Umbilical cord (tissue), 2 donors: ENCODE measurements at places on chromosomes 3 and 15.

DNA sequence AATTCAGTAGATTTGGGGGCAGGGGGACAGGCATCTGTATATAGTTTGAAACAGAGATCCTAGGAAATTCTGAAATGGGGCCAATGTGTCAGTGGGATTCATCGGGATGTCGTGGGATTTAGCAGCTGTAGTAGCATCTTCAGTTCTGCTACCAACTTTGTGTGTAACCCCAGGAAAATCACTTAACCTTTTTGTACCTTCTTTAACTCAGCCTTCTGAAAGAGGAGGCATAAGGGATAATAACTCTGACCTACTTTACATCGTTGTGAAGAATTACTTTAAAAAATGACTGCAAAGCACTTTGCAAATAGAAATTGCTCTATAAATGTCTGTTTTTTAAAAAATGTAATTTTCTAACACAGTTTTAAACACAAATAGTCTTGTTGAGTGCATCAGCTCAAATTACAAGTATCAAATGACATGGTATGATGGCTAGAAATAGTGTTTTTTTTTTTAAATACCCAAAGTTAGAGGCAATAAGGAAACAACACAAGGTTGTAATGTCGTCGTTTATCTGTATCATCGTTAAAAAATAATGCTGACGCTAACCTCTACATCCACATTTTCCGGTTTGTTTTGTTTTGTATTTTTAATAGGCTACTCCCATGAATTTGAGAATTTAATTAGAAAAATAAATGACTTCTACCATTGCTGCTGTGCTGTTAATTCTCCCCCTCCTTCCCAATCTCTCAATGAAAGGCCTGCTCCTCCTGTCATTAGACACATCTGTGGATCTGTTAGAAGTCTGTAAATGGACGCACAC, 338.5 kb downstream of the PTPRG start:
- DNase-seq, result no peak

DNA sequence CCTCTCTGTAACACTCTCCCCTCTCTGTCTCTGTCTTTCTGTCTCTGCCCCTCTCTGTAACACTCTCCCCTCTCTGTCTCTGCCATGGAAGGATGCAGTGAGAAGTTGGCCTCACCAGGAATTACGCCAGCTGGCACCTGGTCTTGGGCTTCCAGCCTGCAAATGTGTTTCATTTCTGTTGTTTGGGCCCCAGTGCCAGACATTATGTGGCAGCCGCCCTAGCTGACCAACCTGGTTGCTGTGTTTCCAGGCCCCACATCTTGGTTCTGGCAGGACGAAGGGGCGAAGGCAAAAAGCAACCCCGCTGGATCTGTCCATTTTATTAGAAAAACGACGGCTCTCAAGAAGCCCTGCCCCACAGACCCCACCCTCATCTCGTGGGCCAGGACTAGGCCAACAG, 5.2 kb upstream of the ZXDC start:
- DNase-seq, result no peak

GRCh38 chr3:151107701-151108100, 22.2 kb downstream of the MED12L start:
- no peak for DNase-seq

- DNase-seq, result no peak
Measured at GRCh38 chr3:56422316-56422715, 46.0 kb downstream of the ERC2 start.

GRCh38 chr3:150239766-150240165, 168.3 kb upstream of the TSC22D2 start:
- DNase-seq, result no peak

DNA sequence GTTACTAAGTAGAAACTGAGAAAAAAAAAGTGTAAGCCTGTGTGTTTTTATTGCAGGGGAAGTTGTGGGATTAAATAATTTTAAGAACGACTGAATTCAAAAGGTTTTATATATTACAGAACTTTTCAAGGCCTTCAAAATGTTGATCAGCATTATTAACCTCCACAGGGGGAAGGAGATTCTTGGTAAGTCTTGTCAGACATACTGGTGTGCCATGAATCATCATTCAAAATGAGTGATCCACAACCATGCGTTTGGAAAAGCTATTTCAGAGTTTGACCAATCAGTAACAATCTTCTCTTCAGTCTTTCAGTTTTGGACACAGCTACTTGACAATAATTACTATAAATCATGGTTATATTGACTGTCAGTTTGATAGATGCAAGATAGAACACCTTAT, 70.2 kb downstream of the ADAMTS9 start:
- no peak for DNase-seq

DNA sequence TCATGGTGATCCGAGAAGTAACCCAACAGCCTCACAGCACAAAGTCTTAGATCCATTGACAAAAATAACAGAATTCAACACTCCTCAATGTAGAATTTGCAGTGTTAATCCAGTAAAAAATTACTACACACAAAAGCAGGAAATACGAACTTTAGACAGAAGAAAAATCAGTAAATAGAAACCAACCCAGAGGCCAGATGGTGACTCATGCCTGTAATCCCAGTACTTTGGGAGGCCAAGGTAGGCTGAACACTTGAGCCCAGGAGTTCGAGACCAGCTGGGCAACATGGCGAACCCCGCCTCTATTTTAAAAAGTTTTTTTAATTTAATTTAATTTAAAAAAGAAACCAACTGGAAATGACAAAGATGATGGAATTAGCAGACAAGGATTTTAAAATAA, 36.1 kb downstream of the SELENOT start:
- DNase-seq, result no peak
